ENCODE measurements at places on chromosomes 11 and 22.

DNA sequence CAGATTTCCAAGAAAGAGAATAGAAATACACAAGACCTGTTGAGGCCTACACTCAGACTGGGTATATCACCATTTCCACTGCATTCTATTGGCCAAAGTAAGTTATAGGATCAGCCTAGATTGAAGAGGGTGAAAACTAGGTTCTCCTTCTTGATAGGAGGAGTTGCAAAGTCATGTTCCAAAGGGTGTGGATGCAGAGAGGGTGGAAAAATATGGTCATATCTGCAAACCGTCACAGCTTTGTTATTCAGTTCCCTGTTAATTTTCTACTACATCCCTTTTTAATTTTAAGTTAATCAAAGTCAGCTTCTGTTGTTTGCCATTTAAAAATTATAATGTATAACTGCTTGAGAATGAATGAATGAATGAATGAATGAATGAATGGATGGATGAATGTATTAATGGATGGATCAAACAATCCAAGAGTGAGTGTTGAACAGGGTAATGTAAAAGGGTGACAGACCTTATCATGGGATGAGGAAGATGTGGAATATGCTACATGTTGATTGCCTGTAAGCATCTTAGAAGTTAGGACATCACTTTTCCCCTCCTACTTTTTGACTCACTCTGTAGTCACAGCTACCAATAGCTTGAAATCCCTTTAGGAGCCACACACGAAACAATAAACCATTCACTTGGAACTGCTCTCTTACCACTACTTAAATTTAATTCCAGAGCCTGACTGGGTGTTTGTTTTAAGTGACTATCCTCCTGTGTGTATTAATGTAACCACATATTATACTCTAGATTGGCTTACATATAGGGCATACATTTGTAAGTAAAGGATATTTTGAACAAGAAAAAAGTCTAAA is 121.5 kb downstream of the CCDC34 start:
- DNase-seq, result no peak

- no peak for DNase-seq
Observed at GRCh38 chr11:62752994-62753735, 795 bp downstream of the ZBTB3 start.

GRCh38 chr22:44807915-44808690 is 55.7 kb downstream of the ARHGAP8 start:
- no peak for DNase-seq

DNA sequence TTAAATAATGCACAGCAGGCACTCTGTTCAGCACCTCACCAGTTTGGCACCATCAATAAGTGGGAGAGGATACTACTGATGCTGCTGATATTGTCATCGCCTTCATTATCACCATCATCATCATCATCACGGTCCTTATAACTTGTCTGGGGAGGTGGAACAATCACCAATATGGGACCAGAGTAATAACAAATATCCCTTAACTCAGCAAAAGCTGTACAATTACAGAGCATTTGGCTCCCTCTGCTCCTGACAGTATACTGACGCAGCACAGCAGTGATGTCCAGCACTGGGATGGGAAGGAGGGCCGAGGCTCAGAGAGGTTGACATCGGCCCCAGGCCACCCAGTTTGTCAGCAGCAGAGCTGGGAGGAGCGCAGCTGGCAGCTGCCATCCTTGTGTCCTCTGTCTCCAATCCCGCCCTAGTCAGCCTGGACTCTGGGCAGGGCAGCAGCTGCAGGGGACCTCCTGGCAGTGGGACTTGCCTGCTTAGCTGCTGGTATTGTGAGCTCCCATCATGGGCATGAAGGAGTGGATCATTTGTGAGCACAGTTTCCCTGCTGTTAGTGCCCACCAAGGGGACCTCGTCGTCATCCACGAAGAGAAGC is 90.0 kb downstream of the DHCR7 start:
- DNase-seq, result no peak

- no peak for DNase-seq
Observed at GRCh38 chr22:24353121-24353520, 74.3 kb upstream of the ADORA2A start.

- no peak for DNase-seq
Observed at GRCh38 chr11:15888556-15889345, 467.6 kb downstream of the SOX6 start.
